ENCODE measurements at places on chromosomes 12 and 14. TPM values are rescaled to one million over a fixed set of nuclear protein-coding genes. Genes with fewer than 3 reads are reported as not detected.
A peak's percentile ranks its signal among the peaks of the same experiment; 100 is the strongest.

DNA sequence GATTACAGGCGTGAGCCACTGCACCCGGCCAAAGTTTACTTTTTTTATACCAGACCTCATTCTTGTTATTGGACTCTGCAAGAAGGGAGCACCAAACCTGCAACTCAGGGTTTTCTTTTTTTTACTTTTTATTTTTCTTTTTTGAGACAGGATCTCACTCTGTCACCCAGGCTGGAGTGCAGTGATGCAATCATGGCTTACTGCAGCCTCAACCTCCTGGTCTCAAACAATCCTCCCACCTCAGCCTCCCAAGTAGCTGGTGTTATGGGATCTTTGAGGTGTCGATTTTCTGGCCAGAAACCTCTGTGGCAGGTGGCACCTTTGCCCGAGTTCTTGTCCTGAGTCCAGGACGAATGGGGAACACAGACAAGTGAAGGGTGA is 4.2 kb upstream of the PWP1 start:
- H3K36me3 ChIP-seq = no peaks in the 10 kb centered on the region
- H3K27ac ChIP-seq = no peak overlapping the region
- H3K4me3 ChIP-seq = no peak overlapping the region
- no peak for DNase-seq
- H3K4me1 ChIP-seq = peaks cover 10% of the 10 kb centered on the region

DNA sequence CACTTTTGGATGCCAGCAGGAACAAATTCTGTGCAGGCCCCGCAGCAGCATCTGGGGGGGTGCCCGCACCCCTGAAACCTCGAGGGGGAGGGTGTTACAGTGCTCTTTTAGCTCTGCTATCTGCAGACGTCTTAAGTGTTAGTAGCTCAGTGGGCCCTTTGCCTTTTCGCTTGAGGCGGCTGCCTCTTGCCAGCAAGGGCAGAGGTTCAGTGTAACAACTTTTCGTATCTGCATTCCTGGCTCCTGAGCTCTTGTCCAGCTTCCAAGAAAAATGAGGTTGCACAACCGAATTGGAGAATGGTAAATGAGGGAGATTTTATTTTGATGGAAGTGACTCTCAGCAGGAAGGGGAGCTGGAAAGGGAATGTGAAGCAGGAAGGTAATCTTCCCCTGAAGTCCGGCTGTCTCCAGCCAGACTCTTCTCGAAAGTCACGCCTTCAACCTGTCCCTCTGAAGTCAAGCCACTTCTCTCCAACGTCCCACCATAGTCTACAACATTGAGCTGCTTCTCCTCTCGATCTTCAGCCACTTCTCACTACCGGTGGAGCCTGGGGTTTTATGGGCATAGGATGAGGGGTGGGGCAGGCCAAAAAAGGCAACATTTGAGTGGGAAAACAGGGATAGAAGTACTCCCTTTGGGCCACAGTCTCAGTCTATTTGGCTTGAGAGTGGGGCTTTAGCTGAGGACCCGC is 17.8 kb downstream of the TAS2R50 start:
- H3K27ac ChIP-seq = no peak overlapping the region
- no peaks in the 10 kb centered on the region for H3K27me3 ChIP-seq
- H3K36me3 ChIP-seq = no peaks in the 10 kb centered on the region

BDKRB2 gene
- 0.49 TPM for total RNA-seq

AMN1 gene
- 11.7 TPM for total RNA-seq

MAP1LC3B2 gene
- 2.3 TPM for total RNA-seq

TEAD4 gene
- total RNA-seq = 31.9 TPM

TSPAN19 gene
- total RNA-seq = 0.06 TPM

DNA sequence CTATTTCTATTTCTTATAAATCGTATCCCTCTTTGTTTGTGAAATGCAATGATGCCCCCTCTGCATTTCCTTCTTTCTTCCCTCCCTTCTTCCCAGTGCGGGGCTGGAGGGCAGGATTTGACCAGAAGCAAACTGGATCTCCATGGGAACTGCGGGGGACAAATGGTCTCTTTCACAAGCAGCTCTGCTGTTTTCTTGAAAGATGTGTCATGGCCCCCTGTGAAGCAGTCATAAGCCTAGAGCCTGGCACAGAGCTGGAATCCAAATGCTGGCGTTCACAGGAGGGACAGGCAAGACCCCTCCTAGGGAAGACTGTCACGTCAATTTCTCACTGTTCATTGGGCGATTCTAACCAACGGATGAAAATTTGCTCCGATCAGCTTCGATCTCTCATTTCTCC is 203.5 kb upstream of the NOS1 start:
- no peak for DNase-seq
- no peaks in the 10 kb centered on the region for H3K36me3 ChIP-seq
- no peaks in the 10 kb centered on the region for H3K27me3 ChIP-seq
- H3K4me1 ChIP-seq = no peaks in the 10 kb centered on the region

- DNase-seq = peak; percentile 54
- no peaks in the 10 kb centered on the region for H3K36me3 ChIP-seq
- H3K4me3 ChIP-seq = no peak overlapping the region
- no peak overlapping the region for H3K27ac ChIP-seq
These were observed 69.8 kb downstream of the RERG start for GRCh38 chr12:15151161-15152091.

DNA sequence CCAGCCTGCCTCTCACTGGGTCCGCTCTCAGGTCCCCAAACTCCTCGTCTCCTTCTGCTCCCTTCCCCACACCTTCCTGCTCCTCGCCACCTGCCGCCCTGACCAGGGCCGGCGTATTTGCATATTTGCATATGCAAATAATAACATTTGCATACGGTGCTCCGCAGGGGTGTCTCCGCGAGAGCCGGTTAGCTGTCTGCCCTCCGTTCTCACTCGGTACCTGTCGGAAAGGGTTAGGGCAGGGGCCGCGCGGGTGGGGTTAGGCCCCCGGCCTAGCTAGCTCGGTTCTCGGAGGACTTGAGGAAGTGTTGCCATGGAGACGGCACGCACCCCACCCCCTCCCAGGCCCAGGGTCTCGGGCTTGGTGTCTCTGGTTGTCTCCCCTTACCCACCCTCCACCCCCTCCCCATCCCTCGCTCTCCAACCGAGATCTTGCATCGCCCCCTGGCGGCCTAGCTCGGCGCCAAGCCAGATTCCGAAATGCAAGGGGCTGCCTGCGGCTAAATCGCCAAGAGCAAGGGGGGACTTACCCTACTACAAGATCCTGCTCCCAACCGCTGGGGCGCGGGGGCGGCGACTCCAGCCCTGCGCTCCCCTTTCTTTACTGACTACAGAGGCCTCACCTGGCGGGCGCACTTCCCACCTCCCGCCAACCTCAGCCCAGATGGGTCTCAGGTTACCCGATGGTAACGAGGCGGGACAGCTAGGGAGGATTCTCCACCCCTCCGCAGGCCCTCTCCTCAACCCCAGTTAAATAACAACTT is 8.1 kb downstream of the STAC3 start:
- H3K4me1 ChIP-seq = peaks cover 10% of the 10 kb centered on the region
- peak overlapping the region; percentile 25 for H3K4me3 ChIP-seq
- H3K36me3 ChIP-seq = no peaks in the 10 kb centered on the region
- peak; percentile 56 for DNase-seq
- peaks cover 57% of the 10 kb centered on the region for H3K27me3 ChIP-seq
- no peak overlapping the region for H3K27ac ChIP-seq

GRCh38 chr14:95098984-95099599 is 58.2 kb downstream of the DICER1 start:
- H3K27me3 ChIP-seq = no peaks in the 10 kb centered on the region
- peaks cover 14% of the 10 kb centered on the region for H3K4me1 ChIP-seq
- peaks cover 13% of the 10 kb centered on the region for H3K36me3 ChIP-seq
- no peak overlapping the region for H3K27ac ChIP-seq
- no peak overlapping the region for H3K4me3 ChIP-seq
- DNase-seq = peak; percentile 76

- no peaks in the 10 kb centered on the region for H3K4me1 ChIP-seq
- H3K27me3 ChIP-seq = no peaks in the 10 kb centered on the region
- DNase-seq = no peak
- no peaks in the 10 kb centered on the region for H3K36me3 ChIP-seq
- no peak overlapping the region for H3K4me3 ChIP-seq
- no peak overlapping the region for H3K27ac ChIP-seq
These were observed 106.0 kb upstream of the CCDC196 start for GRCh38 chr14:66380143-66380542.

GRCh38 chr14:60931218-60931617 is 49.7 kb downstream of the TRMT5 start:
- H3K4me1 ChIP-seq = no peaks in the 10 kb centered on the region
- H3K27ac ChIP-seq = no peak overlapping the region
- no peaks in the 10 kb centered on the region for H3K36me3 ChIP-seq
- H3K4me3 ChIP-seq = no peak overlapping the region
- no peaks in the 10 kb centered on the region for H3K27me3 ChIP-seq
- DNase-seq = no peak

GRCh38 chr12:112182499-112182898 is 57.1 kb downstream of the TRAFD1 start:
- no peak overlapping the region for H3K27ac ChIP-seq
- H3K36me3 ChIP-seq = peaks cover 50% of the 10 kb centered on the region
- DNase-seq = no peak
- H3K27me3 ChIP-seq = no peaks in the 10 kb centered on the region
